Left lung (tissue), 14 donors: ENCODE measurements at places on chromosomes 1 and 21. TPM values are rescaled to one million over a fixed set of nuclear protein-coding genes. Genes with fewer than 3 reads are reported as not detected.

SH2D1B gene
- total RNA-seq, result 0.68 TPM

CRYAA gene
- total RNA-seq, result not detected

SH2D2A gene
- total RNA-seq, result 1.7 TPM

SPSB1 gene
- 24.7 TPM for total RNA-seq

CDC73 gene
- total RNA-seq, result 48.1 TPM

VHLL gene
- total RNA-seq, result not detected

GRCh38 chr1:22154626-22155025 lies 11.7 kb upstream of the WNT4 start:
- DNase-seq, result no peak
- H3K4me3 ChIP-seq, result no peak overlapping the region
- H3K27ac ChIP-seq, result no peak overlapping the region

DNA sequence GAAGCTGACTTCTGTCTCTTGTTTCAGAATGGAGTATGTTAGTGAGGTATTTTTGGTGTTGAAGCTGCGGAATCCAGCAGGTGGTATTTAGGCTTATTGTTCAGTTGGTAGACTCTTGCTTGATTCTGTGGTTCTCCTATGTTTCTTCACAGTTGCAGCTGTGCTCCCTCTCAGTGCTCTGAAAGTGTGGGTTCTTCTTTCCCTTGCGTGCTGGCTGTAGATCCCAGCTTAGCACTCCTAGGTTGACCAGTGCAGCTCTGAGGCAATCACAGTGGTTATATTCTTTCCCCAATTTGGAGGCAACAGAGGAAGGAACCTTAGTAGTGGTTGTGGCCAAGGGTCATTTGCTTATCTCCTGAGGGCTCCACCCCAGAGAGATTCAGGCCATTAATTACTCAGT lies 269.2 kb upstream of the NRIP1 start:
- H3K36me3 ChIP-seq, result no peaks in the 10 kb centered on the region
- H3K27ac ChIP-seq, result no peak overlapping the region
- no peaks in the 10 kb centered on the region for H3K4me1 ChIP-seq
- H3K27me3 ChIP-seq, result no peaks in the 10 kb centered on the region
- no peak overlapping the region for H3K4me3 ChIP-seq

DNA sequence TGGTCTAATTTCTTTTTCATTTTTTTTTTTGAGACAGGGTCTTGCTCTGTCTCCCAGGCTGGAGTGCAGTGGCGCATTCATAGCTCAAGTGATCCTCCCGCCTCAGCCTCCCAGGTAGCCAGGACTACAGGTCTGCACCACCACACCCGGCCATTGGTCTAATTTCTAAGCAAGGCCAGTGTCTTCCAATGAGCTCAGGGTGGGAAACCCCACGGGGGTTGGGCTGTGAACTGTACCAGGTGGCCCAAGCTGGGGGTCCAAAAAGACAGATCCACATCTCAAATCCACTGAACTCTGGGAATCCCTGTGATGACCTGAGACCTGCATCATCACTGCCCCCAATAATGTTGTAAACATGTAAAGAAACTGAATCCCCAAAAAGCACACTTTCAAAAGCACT lies 79.5 kb downstream of the BCAR3 start:
- H3K4me3 ChIP-seq, result no peak overlapping the region
- DNase-seq, result no peak
- H3K4me1 ChIP-seq, result no peaks in the 10 kb centered on the region
- H3K27ac ChIP-seq, result no peak overlapping the region
- H3K27me3 ChIP-seq, result no peaks in the 10 kb centered on the region
- H3K36me3 ChIP-seq, result no peaks in the 10 kb centered on the region

DNA sequence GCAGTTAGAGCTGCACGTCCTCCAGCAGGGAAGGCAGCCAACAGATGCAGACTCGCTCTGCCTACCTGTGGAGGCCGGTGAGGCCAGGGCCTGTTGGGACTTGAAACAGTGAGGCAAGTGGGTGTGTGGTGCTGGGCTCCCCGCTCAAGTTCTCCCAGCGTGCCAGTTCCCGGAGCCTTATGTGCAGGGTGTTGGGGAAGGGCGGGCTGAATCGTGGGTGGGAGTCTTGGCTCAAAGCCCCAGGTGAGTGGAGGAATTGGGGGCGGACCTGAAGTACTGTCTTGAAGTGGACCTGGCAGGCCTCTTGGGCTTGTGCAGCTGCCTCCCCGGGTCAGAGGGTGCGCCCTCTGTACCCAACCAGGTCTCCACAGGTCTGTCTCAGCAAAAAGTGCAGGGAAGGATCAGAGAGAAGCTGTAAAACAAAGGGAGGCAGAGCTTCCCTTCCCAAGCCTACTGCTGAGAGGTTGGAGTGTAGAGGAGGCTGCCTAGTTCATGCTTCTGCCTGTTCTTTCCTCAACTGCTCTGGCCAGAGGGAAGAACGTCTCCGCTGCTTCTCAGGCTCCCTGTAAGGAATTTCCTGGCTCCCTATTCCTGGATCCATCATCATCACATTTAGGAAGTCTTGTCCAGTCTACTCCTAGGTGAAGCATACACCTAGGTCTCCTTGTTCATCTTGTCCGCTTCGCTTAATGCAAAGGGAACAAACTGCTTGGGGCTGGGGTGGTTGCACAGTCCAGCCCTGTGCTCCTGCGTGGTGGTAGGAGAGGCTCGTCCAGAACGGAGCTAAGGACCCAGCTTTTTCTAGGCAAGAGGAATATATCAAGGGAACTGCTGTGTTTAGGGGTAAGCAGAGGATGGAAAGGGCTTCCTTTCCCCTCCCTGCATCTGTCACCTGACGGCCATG lies 14.9 kb downstream of the UTP11 start:
- H3K4me3 ChIP-seq, result no peak overlapping the region
- peaks cover 34% of the 10 kb centered on the region for H3K36me3 ChIP-seq
- DNase-seq, result peak; percentile 35
- H3K27ac ChIP-seq, result no peak overlapping the region
- H3K27me3 ChIP-seq, result peaks cover 21% of the 10 kb centered on the region

DNA sequence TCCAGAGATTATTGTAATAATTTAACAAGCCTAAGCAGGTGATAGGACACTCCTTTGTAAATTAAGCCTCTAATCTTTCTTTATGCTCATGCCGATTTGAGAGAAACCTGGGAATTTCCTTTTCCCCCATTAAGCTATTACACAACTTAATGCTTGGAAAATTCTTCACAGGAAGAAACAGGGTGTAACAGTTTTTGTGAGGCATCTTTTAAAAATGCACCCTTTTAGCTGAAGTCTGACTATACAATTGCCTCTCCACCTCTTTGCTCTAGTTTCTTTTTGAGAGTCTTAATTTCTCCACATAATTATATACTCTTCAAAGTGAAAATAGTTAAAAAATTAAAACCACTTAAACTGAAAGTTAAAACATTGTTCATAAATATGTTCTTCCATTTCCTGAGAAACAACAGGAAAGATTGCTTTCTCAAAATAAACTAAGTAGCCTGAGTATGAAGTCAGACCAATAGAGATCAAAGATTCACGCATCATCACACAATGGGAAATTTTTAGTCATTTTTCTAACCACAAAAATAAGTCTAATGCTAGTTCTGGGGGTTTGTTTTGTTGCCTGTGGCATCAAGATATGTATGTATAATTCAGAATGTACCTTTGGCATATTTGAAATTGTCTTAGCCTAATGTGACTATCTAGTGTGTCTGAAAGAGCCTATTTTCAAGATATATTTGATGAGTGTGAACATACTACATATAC lies 34.7 kb downstream of the LRRC8D start:
- H3K4me3 ChIP-seq, result no peak overlapping the region
- no peaks in the 10 kb centered on the region for H3K36me3 ChIP-seq
- H3K4me1 ChIP-seq, result no peaks in the 10 kb centered on the region
- H3K27ac ChIP-seq, result no peak overlapping the region
- no peaks in the 10 kb centered on the region for H3K27me3 ChIP-seq

- DNase-seq, result peak; percentile 65
- H3K27ac ChIP-seq, result no peak overlapping the region
- H3K27me3 ChIP-seq, result no peaks in the 10 kb centered on the region
- H3K4me1 ChIP-seq, result no peaks in the 10 kb centered on the region
- no peak overlapping the region for H3K4me3 ChIP-seq
- H3K36me3 ChIP-seq, result no peaks in the 10 kb centered on the region
These were observed 15.7 kb downstream of the MATN1 start for GRCh38 chr1:30707412-30708360.

GRCh38 chr1:93056214-93056613 lies 22.9 kb upstream of the MTF2 start:
- H3K27ac ChIP-seq, result no peak overlapping the region
- DNase-seq, result no peak
- no peaks in the 10 kb centered on the region for H3K27me3 ChIP-seq
- H3K36me3 ChIP-seq, result no peaks in the 10 kb centered on the region

DNA sequence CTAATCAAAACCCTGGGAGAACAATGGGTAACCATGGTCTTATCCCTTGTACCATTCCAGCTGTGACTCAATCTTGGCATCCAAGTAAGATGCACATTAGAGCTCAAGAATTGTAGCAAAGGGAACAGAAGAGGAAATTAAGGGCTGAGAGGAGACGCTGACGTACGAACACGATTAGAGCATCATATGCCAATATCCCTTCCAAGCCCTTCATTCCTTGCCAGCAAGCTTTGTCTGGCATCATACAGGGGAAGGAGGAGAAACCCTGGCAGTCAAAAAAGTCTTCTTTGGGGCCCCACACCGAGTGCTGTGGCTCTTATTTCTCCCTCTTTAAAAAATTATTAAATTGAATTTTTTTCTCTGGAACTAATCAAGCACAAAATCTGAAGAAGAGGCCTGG lies 120.9 kb downstream of the ASTN1 start:
- H3K4me1 ChIP-seq, result no peaks in the 10 kb centered on the region
- H3K27me3 ChIP-seq, result no peaks in the 10 kb centered on the region
- H3K27ac ChIP-seq, result no peak overlapping the region
- no peaks in the 10 kb centered on the region for H3K36me3 ChIP-seq
- H3K4me3 ChIP-seq, result no peak overlapping the region

DNA sequence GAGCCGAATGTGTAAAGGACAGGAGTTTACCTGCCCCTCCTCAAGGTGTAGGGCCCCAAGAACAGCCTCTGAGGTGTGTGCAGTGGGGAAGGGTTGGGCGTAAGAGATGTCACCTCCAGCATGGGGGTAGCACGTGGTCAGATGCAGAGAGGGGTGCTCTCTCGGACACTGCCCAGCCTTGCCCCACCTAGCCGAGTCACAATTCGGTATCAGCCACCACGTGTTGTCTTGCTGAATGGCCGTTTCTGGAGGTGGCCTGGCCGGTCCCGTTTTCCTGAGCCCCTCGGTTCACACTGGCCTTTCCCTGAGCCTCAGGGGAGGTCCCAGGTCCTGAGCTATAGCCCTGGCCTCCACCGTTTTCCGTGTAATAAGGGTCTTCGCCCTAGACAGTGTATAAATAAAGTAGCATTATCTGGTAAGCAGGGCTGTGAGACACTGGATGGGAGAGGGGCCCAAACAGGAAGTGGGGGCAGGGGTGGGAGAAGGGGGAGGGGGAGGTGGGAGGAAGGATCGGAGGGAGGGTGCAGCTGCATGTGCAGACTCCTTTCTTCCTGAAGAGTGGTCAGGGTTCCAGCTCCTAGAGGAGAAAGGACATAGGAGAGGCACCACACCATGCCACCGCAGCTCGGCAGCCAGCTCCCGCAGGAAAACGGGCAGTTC lies 23.3 kb downstream of the CD34 start:
- no peak for DNase-seq
- peaks cover 75% of the 10 kb centered on the region for H3K4me1 ChIP-seq
- no peaks in the 10 kb centered on the region for H3K27me3 ChIP-seq
- H3K4me3 ChIP-seq, result no peak overlapping the region

- H3K36me3 ChIP-seq, result no peaks in the 10 kb centered on the region
- no peaks in the 10 kb centered on the region for H3K4me1 ChIP-seq
- no peak for DNase-seq
These were observed 181.6 kb upstream of the ZNHIT6 start for GRCh38 chr1:85889870-85890269.

GRCh38 chr21:15126948-15127347 lies 62.1 kb upstream of the NRIP1 start:
- H3K36me3 ChIP-seq, result no peaks in the 10 kb centered on the region
- H3K4me1 ChIP-seq, result peaks cover 3% of the 10 kb centered on the region
- no peaks in the 10 kb centered on the region for H3K27me3 ChIP-seq

DNA sequence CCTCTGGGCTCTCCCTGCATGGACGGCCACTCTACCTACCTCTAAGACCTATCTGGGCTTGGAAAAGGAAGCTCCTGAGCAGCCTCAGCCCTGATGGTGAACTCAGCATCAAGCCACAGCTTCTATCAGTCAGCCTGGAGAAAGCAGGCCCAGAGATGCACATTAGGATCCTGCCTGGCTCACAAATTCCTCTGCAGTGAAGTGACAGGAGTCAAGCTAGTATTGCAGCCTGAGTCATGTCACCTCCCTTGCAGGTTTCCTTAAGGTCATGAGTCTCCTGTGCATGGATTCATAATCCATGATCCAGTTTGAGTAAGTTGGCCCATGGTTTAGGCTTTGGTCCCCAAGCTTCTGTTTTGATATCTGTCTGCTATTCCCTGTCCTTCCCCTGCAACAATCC lies 37.9 kb upstream of the DUSP10 start:
- H3K4me1 ChIP-seq, result no peaks in the 10 kb centered on the region
- no peaks in the 10 kb centered on the region for H3K36me3 ChIP-seq
- H3K27ac ChIP-seq, result no peak overlapping the region
- no peaks in the 10 kb centered on the region for H3K27me3 ChIP-seq

DNA sequence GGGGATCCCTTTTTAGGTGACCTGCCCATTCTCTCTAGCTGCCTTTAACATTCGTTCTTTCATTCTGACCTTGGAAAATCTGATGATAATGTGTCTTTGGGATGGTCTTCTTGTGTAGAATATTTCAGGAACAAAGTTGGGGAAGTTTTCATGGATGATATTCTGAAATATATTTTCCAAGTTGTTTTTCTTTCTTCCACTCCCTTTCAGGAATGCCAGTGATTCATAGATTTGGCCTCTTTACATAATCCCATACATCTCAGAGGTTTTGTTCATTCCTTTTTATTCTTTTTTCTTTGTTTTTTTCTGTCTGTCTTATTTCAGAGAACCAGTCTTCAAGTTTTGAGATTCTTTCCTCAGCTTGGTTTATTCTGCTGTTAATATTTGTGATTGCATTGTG lies 13.9 kb upstream of the SCMH1 start:
- H3K27ac ChIP-seq, result no peak overlapping the region
- H3K36me3 ChIP-seq, result no peaks in the 10 kb centered on the region
- no peak overlapping the region for H3K4me3 ChIP-seq
- no peak for DNase-seq

DNA sequence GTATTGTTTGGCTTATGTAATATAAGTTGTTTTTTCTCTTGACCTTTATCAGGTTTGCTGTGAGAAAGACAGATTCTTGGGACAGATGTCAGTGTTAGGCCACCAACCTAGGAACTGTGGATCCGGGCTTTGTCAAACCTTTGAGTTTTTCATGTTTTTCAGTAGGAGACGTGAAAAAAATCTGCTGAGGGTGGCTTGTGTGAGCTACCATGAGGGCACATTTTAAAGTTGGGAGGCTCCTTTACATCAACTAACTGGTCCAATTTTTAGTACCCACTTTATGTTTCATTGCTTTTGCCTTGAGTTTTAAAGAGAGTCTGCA lies 801 bp downstream of the RPS6KC1 start:
- no peaks in the 10 kb centered on the region for H3K36me3 ChIP-seq
- no peaks in the 10 kb centered on the region for H3K27me3 ChIP-seq
- H3K27ac ChIP-seq, result peak overlapping the region; percentile 89
- no peak for DNase-seq
